Dorsolateral prefrontal cortex (tissue), 122 donors: ENCODE measurements at places on chromosomes 7 and 10. TPM values are rescaled to one million over a fixed set of nuclear protein-coding genes. Genes with fewer than 3 reads are reported as not detected.

Gene NCOA4
- total RNA-seq = 101 TPM

Gene SPDYE18
- 4.2 TPM for total RNA-seq

Gene PRKG1
- 28.5 TPM for total RNA-seq

Gene NFE2L3
- total RNA-seq = 2.8 TPM

Gene SSC4D
- total RNA-seq = 0.42 TPM

Gene POLR2J2
- 24.6 TPM for total RNA-seq

Gene UNCX
- total RNA-seq = not detected

Gene TFEC
- 6.2 TPM for total RNA-seq

Gene RHOBTB1
- 16.1 TPM for total RNA-seq

Gene ZNF25
- 41.5 TPM for total RNA-seq

Gene CLRN3
- total RNA-seq = 0.39 TPM

Gene ANXA8
- not detected for total RNA-seq

Gene PON1
- 1.4 TPM for total RNA-seq

Gene VAX1
- total RNA-seq = 3.4 TPM

Gene TMEM196
- total RNA-seq = 15.3 TPM

Gene MMD2
- 12.6 TPM for total RNA-seq

Gene CNTNAP2
- total RNA-seq = 151 TPM

Gene SORBS1
- total RNA-seq = 351 TPM

Gene PSPH
- total RNA-seq = 20.3 TPM

Gene OR2F2
- not detected for total RNA-seq

Gene TSPAN15
- total RNA-seq = 86.0 TPM

Gene CLEC2L
- 46.3 TPM for total RNA-seq

Gene ASB4
- 1.4 TPM for total RNA-seq

Gene HACD1
- total RNA-seq = 11.2 TPM
